ENCODE measurements at places on chromosomes 16 and 17. TPM values are rescaled to one million over a fixed set of nuclear protein-coding genes. Genes with fewer than 3 reads are reported as not detected.

DNA sequence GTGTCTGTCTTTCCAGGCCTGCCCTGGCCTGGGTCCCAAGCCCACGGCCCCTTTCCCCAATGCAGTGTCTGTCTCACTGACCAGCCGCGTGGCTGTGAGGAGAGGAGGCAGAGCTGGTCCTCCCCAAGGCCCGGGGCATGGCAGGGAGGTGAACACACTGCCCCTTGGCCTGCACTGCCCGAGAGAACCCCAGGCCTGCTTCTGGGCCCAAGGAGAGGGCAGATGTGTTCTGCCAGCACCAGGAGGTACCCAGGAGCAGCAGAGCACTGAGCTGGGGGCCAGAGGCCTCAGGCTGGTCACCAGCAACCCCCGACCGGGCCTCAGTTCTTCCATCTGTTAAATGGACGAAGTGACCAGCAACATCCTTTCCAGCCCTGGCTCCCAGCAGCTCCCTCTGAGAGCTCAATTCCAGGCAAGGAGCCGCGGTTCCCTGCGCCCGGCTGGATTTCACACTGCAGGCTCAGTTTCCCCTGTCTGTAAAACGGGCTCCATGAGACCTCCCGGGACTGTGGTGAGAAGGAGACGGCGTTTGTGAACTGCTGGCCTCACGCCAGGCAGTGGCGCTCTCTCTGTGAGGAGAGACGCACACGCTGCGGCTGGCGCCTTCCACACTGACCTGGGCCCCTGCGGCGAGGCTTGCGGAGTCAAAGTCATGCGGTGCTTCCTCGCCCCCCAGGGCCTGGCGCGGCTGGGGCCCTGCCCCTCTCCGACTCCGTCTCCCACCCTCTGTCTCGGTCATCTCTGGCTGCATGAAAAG lies 8.1 kb upstream of the ZFPM1 start:
- no peaks in the 10 kb centered on the region for H3K36me3 ChIP-seq
- no peak for DNase-seq
- H3K4me1 ChIP-seq, result peaks cover 7% of the 10 kb centered on the region
- no peaks in the 10 kb centered on the region for H3K27me3 ChIP-seq
- no peak overlapping the region for H3K27ac ChIP-seq
- no peak overlapping the region for H3K4me3 ChIP-seq

DNA sequence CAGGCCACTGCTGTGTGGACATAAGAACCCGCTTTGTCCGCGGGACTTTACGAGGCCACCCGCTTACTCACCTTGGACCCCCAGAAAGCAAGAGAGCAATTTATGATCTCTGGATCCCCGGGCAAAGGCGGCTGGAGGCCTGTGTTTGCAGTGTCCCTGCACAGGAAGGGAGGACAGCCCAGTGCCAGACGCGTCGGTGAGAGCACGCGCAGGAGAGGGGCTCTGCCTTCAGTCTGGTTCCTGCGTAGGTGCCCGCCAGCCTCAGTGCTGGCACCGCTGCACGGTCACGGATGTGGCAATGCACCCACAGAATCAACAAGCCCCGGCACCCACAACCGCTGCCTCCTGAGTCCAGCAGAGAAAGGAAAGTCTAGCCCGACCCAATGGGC lies 248.4 kb downstream of the C16orf95 start:
- H3K36me3 ChIP-seq, result no peaks in the 10 kb centered on the region
- no peak for DNase-seq
- no peaks in the 10 kb centered on the region for H3K4me1 ChIP-seq
- H3K4me3 ChIP-seq, result no peak overlapping the region
- peaks cover 5% of the 10 kb centered on the region for H3K27me3 ChIP-seq
- H3K27ac ChIP-seq, result no peak overlapping the region

DNA sequence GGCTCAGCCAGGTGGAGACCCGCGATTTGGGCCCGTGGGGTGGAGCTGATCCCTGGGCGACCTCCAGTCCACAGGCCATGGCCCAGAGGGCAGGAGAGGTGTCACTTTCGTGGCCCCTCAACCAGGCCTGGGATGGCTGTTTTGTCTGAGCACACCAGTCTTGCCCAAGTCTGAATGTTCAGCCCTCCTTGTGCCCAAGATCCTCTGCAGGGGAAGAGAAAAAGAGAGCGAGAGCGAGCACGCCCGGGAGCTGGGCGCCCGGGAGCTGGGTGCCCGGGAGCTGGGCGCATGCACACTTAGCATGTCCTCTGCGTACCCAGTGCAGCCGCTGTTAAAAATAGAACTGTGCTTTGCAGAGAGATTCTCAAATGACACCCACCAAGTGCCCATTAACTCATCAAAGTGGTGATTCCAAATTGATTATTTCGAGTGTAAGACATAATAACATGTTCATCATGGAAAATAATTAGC lies 403.3 kb upstream of the TNRC6C start:
- DNase-seq, result no peak
- no peaks in the 10 kb centered on the region for H3K27me3 ChIP-seq
- H3K4me1 ChIP-seq, result no peaks in the 10 kb centered on the region
- H3K27ac ChIP-seq, result no peak overlapping the region
- H3K4me3 ChIP-seq, result no peak overlapping the region

DNAH17 gene
- polyA plus RNA-seq, result 1.1 TPM

HBM gene
- polyA plus RNA-seq, result not detected

PMFBP1 gene
- polyA plus RNA-seq, result not detected
